ENCODE measurements at places on chromosomes 4 and X.

- DNase-seq = no peak
Measured at GRCh38 chr4:150182794-150183193, 104.5 kb downstream of the DCLK2 start.

- DNase-seq = peak; percentile 7
Measured at GRCh38 chr4:155759372-155760252, 791 bp downstream of the GUCY1B1 start.

- no peak for DNase-seq
Measured at GRCh38 chrX:10901290-10901633, 209.9 kb upstream of the HCCS start.

GRCh38 chrX:13364230-13364857 is 44.5 kb upstream of the ATXN3L start:
- DNase-seq = no peak

DNA sequence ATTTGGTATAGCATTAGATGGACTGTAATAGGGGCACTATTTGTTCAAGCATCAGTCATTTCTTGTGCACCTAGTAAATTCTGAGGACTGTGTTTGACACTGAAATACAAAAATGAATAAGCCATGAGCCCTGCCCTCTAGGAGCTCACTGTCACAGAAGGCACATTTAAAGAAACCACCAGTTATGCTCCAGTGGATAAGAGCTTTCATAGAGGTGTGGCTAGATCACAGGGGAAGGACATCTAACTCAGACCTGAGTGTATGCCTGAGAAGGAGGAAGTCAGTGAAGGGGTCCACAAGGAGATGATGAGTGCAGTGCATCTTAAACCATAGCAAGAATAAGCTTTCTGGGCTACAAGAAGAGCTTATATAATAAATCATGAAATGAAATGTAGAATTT is 40.1 kb downstream of the BTC start:
- DNase-seq = no peak

DNA sequence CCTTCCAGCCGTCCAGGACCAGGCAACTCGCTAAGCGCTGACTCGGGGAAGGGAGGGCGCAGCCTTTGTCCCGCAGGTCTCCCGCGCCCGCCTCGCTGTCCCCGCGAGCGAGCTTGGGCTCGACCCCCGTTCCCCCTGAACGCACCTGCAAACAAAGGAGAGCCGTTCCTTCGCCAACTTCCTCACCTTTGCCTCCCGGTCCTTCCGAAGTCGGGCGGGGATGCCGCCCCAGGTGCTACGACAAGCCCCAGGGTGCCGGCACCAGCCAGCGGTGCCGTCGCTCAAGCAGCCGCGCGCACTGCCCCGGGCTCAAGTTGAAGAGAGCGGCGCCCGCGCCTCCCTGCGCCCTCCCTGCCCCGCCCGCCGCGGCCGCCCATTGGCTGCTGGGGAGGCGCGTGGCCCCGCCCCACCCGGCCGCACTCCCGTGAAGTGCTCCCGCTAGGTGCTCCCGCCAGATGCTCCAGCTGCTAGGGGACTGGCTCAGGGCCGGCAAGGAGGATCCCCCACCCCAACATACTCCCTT is 107.1 kb downstream of the NSUN7 start:
- peak; percentile 66 for DNase-seq

- DNase-seq = no peak
Measured at GRCh38 chr4:139767168-139767567, 101.5 kb downstream of the MGST2 start.

DNA sequence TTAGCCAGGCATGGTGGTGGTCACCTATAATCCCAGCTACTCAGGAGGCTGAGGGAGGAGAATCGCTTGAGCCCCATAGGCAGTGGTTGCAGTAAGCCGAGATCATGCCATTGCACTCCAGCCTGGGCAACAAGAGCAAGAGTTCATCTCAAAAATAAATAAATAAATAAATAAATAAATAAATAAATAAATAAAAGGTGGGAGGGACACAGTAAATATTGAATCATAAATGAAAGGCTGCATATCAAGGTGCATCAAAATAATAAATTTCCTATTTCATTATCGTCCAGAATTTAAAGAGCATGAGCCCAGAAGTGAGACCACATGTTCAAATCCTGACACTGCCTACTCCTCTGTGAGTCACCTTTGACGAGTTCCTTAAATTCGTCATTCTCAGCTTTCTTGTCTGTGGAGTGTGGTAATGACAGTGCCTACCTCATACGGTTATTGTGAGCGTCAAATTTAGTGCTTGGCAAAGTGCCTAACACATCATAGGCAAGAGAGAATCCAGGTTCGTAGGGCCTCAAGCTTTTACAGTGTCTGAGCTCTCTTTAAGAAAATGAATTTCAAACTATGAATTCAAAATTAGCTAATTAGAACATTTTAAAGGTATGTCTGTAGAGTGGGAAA is 49.9 kb downstream of the IL15 start:
- DNase-seq = no peak

GRCh38 chrX:114581528-114582263 is 2.2 kb upstream of the HTR2C start:
- no peak for DNase-seq

GRCh38 chr4:3409571-3410091 is 32.1 kb upstream of the HGFAC start:
- no peak for DNase-seq

DNA sequence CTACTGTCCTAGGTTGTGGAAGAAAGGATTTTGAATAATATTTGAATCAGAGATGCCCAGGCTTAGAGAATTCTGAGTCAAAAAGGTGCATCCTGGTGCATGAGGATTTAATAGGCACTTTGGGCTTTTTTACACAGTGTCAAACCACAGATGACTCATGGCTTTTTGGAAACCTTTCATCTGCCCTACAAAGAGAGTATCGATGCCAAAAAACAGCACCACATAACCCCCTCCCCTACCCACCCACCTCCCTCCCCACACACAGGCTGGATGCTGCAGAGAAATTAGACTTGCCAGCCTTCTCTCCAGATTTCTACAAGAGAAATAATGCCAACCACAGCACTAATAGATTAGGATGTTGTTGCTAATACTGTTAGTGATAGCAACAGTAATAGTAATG is 779.3 kb downstream of the NLGN4X start:
- DNase-seq = no peak

- no peak for DNase-seq
Measured at GRCh38 chr4:176309772-176310171, 10.0 kb upstream of the SPCS3 start.

DNA sequence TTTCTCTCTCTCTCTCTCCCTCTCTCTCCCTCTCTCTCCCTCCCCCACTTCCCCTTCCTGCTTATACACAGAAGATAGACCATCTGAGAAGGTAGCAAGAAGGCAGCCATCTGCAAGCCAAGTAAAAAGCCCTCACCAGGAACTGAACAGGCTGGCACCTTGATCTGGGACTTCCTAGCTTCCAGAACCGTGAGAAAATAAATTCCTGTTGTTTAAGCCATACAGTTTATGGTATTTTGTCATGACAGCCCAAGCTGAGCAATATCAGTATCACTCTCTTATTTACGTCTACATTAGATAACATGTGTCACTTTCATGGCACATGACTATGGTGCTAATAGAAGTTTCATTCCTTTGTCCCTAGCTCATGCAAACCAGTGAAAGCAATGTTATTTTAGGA is 581.1 kb downstream of the INPP4B start:
- DNase-seq = no peak

DNA sequence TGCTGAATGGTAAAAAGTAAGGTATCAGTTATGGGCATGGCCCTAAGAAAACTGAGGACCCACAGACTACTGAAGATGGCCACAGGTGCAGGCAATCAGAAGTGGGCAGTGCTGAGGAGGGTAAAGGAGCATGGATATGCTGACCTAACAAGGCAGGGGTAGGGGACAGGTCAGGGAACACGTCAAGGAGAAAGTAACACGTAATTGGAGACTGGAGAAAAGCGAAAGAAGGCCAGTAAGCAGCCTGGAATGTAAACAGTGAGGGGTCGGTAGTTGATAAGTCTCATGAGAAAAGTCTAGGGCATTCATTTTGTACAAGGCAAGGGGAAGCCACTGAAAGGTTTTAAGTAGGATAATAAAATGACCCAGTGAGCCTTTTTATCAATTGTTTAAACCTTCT is 153.3 kb downstream of the PRDM5 start:
- no peak for DNase-seq

DNA sequence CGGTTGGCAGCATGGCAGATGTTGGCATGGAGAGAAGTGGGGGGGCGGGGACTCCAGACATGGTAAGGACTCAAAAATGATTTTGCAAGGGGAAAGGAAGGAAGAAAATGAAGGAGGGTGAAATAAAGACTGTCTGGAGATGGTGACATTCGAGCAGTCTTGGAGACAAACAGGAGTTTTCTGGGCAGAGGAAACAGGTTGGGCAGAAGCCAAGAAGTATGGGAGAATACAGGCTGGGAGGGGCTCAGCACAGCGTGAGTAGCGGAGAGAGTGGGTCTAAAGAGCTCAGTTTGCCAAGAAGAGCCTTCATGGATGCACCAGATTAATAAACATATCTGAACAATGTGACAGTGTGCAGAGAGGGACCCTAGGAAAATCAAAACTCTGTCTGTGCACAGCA is 13.3 kb upstream of the CRMP1 start:
- no peak for DNase-seq

DNA sequence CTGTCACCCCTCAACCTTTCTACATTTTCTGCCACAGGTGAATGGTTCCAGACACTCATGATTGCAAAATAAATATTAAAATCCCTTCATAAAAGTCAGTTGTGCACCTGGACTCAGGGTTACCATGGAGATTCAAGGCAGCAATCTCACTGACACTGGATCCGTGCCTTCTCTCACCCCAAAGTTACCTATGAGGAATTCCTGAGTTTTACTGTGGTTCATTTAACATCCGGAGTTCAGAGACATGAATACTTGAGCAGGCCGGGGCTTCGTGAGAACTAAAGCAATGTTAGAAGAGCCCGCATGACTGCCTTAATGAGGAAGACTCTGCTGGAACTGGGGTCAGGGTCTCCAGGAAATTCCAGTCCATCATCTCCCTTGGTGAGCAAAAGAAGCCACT is 12.5 kb upstream of the CLNK start:
- DNase-seq = no peak

Data from stimulated activated CD4-positive, alpha-beta T cell treated with anti-CD3 and anti-CD28 coated beads, Interleukin-12 subunit alpha, Interleukin-12 subunit beta, amount 100 ng/mL, for 4 hours (primary cell).